D721Med (cell line): ENCODE measurements at places on chromosomes 12 and 14.

- no peak for DNase-seq
Measured at GRCh38 chr14:61512026-61512834, 183.1 kb upstream of the HIF1A start.

DNA sequence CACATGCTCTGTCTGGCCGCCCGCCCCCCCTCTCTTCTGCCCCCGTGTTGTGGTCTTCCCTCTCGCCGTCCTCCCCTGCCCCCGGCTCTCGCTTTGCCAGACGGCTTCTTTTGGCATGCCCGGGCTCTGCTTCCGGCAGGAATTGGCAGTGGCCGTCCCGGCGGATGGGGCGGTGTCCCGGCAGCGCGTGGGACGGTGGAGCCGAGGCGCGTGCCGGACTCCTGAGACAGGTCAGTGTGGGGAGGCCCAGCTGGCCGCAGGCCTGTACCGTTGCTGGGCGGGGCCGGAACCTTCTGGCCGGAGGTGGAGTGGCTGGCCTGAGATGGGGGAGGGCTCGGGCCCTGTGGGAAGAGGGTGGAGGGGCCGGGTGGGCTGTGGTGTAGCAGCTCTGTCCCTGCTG, 17.1 kb downstream of the KIF26A start:
- no peak for DNase-seq

GRCh38 chr14:53295985-53296582, 143.0 kb upstream of the DDHD1 start:
- no peak for DNase-seq

DNA sequence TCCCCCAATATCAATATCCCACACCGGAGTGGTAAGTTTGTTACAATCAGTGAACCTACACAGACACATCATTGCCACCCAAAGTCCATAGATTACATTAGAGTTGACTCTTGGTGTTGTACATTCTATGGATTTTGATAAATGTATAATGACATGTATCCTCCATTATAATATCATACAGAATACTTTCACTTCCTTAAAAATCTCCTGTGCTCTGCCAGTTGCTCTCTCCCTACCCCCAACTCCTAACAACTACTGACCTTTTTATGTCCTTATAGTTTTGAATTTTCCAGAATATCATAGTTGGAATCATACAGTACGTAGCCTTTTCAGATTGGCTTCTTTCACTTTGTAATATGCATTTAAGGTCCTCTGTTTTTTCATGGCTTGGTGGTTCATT, 48.4 kb downstream of the SLC4A8 start:
- no peak for DNase-seq

GRCh38 chr12:111406474-111407376, 1.0 kb downstream of the SH2B3 start:
- DNase-seq = no peak

GRCh38 chr12:23816394-23816851, 133.0 kb downstream of the SOX5 start:
- DNase-seq = no peak
